AG09309 (cell line): ENCODE measurements at places on chromosomes 7 and 10.

GRCh38 chr7:143205560-143206293 is 16.1 kb upstream of the TAS2R40 start:
- DNase-seq, result no peak

DNA sequence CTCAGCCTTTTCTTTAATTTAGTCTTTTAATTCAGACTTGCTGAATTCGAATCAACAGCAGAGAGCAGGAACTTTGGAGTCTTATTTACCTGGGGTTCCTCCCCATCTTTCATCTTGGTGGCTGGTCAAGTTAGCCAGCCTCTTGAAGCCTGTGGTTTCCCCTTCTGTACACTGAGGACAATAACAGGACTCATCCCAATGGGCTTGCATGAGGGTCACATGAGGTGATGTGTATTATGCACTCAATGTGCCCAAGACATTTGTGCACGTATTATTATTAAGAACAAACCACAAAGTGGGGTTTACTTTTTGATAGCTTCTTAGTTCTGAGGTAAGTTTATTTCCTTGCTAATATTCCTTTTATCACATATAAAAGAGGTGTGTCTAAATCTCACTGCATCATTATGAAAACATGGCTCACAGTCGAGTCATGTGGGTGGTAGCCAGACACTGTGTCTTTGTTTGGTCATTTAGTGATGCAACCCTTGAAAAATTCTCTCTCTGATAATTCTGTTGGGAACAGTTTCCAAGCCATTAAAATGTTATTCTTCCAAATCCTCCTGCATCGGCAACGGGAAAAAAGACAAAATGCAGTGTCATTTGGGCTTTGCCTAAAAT is 86.5 kb upstream of the GRB10 start:
- DNase-seq, result peak; percentile 50

DNA sequence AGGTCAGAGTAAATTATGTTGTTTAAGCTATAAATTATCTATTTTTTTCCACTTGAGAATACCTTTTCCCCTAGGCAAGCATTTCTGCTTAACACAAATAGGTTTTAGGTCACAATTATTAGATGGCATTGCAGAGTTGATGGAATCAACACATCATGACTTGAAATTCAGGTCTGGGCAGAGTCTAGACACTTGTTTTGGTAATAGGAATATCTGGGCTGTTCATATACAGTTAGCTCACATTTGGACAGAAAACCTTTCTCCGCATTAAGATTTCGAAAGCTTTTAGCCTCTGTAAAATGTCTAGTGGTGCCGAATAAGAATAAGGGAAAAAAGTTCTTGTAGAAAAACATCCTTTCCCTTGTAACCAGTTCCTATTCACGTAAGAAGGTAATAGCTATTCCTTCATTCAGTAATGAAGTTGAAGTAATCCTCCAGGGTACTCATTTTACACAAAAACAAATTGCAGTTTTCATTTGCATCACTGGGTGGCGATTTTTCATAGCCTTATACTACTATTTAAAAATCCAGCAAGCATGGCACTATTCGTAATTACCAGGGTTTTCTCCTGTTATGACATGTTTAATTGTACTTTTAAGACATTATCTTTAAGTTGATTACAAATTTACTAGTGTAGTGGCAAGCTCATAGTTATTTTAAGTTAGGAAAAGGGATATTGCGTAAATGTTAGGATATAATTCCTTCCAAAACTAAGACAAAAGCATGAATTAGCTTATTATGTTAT is 37.0 kb downstream of the RPA3 start:
- DNase-seq, result peak; percentile 34

GRCh38 chr10:11934262-11934661 is 108.3 kb downstream of the UPF2 start:
- DNase-seq, result peak; percentile 3

DNA sequence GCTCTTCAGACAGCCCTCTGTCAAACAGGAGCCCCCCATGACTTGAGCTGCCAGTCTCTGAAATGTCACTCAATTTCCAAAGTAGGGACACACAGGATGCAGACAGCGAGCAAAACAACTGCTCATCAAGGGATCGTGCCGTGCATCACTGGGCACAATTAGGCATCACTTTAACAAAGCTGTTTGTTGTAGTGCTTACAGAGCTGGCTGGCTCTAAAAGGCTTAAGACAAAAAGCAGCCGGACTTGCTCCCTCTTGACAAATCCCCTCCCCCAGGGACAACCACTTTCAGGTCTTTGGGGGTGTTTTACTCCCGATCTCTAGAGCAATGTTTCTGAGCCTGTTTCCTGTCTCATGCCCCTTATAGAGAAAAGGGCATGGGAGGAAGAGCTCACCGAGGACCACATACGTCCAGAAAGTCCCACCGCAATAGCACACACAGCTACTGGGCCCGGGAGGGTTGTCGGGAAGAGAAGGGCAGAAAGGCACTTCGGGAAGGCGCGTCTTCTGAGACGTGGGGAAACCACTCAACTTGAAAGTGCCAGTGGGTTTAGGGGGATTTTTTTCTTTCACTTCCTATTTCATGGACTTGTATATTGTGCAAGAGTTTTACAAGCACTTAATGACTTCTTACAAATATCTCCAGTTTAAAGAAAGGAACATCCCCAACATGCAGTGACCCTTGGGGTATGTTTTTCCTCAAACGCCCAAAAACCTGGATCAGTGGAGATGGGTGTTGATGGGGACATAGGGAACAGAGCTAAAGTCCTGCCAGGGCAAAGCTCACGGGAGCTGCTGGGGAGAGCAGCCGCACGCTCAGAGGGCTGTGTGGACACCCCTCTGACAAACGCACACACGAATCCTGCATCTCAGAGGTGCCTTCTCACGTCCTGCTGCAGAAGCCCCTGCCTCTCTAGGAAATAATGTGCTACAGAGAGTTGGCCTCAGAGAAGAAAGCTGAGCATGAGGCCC is 27.1 kb downstream of the LRRC20 start:
- no peak for DNase-seq

- DNase-seq, result no peak
Observed at GRCh38 chr7:75702515-75702914, 36.2 kb downstream of the HIP1 start.

DNA sequence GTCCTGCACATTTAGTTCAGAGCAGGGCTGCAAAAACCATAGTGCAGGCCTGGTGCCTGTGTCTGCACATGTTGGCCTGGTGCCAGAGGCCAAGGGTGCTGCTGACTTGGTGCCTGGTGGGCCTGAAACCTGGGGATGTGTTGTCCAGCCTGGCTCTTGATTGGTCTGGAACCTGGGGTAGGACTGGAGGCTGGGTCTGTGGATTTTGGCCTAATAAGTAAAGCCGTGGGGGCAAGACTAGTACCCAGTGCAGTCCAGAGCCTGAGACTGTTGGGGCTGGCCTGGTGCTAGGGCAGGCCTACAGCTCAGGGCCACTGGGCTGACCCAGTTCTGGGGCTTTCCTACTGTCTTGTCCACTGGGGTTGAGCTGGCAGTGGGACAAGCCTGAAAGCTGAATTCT is 817.9 kb downstream of the DNAJB9 start:
- DNase-seq, result no peak

GRCh38 chr10:78552261-78552811 is 516.4 kb upstream of the ZMIZ1 start:
- DNase-seq, result peak; percentile 25
